ENCODE measurements at places on chromosomes 4 and X.

DNA sequence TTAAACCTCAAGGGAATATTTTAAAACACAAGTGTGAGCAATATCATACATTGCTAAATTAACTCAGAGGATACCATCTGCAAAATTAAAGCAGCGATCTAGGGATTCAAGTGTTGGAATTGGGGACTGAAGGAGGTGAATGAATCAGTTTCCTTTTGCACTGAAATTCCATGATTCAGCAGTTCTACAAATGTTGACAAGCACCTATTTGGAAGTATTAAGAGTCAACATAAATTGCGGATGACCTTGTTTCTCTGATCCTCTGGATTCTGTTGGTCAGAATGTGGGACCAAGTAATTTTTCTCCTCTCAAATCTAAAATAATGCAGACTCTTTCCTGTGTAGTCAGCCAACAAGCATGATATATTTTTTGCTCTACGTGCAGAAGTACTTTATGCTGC lies 78.8 kb downstream of the LDB2 start:
- DNase-seq: no peak

DNA sequence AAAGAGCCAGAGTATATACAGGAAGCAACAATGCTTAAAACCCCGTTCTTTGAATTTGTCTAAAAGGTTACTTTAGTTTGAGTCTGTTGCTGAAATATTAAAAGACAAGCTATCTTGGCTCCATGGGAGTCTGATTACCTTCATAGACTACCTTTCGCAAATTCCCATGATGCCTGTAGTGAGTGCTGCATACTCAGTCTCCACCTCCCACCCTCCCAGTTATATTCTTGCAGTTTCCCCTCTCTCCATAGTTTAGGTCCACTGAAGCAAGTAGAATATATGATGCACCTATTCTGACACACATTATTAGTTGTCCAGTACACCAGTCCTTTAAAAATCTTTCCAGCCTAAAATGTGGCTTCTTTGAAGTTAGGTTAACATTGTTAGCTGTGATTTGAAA lies 2.4 kb downstream of the CNKSR2 start:
- DNase-seq: no peak

DNA sequence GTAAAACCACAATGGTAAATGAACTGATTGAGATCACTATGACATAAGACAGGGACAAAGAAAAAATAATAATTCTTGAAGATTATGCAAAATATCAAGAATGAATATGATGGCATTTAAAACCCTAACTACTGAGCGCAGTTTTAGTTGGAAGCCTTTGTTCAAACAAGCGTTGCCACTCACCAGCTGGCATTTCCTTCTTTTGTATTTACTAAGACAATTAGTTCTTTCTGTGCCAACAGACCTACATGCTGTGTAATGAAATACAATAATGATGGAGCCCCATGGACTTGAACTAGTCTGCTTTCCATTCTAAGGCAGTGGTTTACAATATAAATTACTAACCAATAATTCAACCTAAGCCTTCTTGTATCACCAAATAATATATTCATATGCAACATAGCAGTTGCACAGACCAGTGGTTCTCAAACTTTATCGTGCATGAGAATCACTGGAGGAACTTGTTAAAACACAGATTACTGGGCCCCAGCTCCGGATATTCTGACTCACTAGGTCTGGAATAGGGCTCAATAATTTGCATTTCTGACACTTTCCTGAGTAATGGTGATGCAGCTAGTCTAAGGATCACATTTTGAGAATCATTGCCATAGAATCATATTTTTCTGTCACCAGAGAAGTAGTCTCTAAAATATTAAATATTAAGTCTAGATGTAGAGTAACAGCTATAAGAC lies 196.4 kb upstream of the MAGEB18 start:
- DNase-seq: no peak

- DNase-seq: no peak
Observed at GRCh38 chr4:121237069-121237399, 72.9 kb upstream of the TNIP3 start.

DNA sequence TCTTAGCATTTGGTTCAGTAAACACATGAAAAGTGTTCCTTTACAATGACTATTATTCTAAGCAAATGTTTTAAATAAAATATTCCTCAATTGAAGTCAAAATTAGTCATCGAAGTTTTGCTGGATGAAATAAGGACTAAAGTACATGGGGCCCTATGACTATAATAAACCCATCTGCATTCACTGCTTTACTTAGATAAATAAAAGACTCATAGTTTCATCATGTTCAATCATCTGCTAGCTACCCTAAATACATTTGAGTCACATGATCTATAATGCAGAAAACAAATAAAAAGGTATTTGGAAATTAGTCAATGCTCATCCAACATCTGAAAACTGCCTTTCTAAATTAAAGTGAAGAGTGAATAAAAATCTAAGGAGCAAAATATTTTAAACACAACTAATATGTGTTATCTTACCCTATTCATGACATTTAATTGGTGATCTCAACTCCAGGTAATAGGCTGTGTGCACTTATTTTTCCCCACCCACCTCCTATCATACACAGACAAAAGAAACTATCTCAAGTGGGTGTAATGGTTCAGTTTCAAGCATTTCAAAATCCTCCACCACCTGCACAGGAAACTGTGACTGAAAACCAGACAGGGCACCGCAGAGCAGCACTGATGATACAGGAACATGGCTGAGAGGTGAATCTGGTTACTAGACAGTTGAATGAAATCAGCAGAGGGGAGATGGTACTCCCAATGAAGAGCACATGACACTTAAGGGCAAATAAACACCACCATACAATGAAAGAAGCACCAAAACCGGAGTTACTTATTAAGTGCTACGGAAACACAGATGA lies 78.6 kb downstream of the CAMK2D start:
- DNase-seq: no peak

GRCh38 chr4:41133454-41134018 lies 80.8 kb downstream of the APBB2 start:
- no peak for DNase-seq

All from osteocyte (in vitro differentiated cells).